ENCODE measurements at places on chromosomes 7 and 10.

- no peak for DNase-seq
Observed at GRCh38 chr7:7793249-7793648, 74.8 kb upstream of the RPA3 start.

DNA sequence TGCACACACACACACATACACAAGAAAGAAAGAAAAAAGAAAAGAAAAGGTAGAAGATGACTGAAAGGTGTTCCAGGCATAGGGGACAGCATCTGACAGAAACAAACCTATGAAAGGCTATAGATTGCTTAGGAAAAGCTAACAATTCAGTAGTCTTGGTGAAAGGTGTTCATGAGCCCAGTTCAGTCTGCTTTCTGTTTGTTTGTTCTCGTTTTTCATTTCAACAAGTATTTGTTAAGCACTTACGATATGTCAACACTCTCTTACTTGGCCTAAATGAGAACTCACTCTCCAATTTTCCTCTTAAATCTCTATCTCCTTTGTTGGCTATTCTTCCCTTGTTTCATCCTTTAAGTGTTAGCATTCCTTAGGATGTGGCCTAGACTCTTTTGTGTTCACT lies 133.2 kb downstream of the GRM8 start:
- DNase-seq, result no peak

DNA sequence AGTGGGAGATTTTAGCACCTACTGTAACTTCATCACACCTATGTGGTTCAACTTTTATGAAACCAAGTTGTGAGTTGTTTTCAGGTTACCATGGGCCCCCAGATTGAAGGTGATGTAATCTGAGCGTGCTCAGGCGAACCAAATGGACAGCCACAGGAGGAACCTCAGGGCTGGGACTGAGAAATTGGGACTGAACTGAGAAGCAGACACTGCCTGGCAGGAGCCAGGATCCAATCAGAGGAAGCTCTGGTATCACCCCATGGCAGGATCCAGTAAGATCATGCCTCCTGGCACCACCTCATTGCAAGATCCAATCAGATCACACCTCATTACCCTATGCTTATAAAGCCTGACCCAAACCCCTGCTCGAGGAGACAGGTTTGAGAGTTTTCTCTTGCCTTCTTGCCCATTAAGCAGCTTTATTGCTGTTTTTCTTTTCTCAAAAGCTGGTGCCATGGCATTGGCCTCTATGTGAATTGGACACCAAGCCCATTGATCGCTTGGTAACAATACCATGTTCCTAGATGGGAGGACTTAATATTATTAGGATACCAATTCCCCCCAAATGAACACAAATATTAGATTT lies 43.2 kb upstream of the GDF10 start:
- DNase-seq, result no peak

DNA sequence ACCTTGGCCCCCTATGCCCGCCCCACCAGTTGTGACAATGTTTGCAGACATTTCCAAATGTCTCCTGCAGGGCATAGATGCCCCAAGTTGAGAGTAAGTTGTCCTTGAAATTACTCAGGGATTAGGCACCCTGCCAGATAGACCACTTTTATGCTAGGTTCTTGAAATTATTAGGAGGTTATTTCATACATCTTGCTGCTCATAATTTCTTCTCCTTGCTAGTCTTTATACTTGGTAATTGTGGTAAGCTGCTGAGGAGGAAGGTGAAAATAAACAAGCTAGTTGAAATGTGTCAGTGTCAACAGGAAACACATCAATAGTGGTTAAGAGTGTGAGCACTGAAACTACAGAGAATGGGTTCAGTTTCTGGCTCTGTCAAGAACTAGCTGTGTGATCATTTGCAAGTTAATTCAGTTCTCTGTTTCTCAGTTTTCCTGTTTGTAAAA lies 63.7 kb upstream of the AOAH start:
- no peak for DNase-seq

DNA sequence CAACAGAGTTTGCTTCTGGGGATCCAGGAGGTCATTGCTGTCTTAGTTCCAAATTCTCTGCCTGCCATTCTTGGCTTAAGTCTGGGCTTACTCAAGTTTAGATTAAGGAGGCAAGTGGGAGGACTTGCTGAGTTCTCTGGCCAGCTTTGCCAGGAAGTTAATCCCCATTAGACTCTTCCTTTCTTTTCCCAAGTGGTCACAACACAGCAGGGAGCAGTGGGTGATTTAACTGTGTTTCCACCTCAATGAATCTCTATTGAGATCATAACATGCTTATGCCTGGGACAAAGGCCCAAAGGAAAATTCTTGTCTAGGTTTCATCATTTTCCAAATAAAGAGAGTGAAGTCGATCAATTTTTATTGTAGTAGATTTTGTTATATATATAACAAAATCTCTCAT lies 1159.6 kb downstream of the SORCS3 start:
- DNase-seq, result no peak

DNA sequence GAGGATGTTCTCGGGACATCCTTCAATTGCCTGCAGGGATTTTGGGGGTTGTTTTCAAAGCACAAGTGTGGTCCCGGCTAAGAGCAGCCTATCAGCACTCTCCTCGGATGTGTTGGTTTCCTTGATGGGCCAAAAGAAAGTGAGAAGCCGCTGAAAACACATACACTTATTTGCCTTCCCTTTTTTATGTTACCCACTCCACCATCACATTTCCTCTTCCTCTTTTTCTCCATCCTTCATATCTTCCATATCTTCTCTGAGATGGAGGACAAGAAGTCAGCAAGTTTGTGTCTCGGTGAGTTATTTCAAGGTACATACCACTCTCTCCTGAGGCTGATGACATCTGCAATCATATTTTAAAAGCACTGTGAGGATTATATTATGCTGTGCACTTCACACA lies 64.0 kb downstream of the ZNF33B start:
- DNase-seq, result no peak

DNA sequence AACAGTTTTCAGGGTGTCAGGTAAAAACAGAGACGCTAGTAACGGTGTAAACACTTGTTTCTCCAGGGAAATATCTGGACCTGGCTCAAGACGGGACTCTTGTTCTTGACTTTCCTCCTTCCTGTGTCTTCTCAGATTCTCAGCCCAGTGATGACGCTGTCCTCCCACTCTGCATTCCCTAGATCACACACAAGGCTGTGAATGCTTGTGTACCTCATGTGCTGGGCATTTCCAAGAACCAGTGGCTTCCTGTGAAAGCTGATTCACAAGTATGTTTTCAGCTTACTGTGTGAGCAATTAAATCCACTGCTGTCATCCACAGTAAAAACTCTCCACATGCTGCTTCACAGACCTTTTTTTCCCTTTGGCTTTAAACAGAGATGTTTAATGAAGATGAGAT lies 193.8 kb upstream of the DPP6 start:
- DNase-seq, result no peak

DNA sequence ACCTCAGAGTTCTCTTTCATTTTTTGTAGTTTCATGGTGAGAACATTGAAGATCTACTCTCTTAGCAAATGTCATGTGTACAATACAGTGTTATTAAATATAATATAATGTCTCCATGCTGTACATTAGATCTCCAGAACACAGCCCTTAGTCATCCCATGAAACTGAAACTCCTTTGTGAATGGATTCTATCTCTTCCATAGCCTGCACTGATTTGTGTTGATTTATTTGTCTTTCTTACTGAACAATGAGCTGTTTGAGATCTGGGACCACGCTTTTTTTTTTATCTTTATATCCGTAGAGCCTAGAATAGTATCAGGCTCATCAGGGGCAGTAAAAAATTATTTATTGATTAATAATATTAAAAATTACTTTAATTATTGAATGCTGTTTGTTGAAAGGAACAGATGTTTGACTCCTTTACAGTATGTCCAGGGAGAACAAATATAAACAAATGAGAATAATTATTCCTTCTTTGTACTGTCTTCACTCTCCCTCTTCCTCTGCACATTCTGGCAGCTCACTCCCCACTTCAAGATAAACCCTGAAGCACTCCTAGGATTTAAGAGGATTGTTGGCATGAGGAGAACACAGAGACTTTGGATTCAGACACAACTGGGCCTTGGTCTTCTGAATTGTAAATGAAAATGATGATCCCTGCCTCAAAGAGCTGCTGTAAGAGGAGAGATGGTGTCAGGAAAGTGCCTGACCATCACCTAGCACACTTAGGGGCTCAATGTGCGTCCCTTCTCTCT lies 81.6 kb upstream of the MSRB2 start:
- no peak for DNase-seq

DNA sequence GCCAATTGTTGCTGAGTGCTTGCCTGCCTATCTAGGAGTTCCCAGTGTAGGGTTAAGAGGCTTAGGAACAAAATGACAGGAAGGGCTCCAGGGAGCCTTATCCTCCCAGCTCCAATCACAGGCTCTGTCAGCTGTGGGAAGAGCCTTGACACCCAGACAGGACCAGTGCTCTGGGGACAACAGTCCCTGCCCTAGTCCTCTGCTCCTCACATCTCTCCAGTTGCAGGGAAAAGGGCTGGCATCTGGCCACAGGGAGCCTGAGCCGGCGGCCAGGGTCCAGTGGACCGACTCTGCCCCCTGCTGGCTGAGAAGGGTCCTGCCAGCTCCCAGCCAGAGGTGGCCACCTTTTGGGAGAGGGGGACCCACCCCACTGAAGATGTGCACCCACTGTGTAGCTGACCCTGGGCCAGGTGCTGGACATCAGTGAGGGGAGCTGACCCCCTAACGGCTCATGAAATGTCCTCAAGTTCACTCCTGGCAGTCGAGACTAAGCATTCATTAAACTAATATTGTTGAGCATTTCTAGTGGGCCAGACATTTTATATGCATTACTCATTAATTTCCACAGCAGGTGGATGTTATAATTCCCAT lies 17.6 kb downstream of the DNAJB12 start:
- DNase-seq, result no peak

DNA sequence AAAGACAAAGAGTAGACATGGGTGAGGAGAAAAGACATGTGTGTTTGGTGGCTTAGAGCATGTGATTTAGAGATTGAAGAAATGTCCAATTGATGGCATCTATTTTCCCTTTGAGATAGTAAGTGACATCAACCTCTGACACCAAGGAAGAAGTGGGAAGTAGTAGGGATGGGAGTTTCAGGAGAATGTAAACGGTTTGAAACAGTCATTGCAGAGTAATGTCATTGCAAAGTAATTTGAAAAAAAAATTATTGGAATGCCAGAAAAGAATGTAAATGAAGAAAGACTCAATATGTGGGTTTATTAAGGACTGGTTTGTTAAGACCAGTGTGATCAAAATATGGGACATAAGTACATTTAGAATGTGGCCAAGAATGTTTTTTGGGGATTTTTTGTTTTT lies 26.6 kb downstream of the GNG11 start:
- DNase-seq, result no peak

DNA sequence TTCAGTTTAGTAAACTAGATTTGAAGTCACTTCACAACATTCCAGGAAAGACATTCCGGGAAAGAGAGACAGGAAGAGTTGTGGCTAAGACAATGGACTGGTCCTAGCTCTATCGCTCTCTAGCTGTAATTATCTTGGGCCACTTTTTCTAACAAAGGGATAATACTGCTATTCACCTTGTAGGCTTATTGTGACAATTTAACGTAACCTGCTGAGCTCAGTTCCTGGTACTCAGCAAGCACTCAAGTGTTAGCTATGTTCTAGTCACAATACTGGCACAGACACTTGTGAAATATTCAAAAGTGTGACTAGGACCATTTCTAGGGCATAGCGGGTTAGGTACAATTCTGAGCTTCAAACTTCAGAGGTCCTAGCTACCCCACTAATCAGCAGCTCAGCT lies 12.0 kb upstream of the NRCAM start:
- no peak for DNase-seq

GRCh38 chr7:74494076-74494548 lies 40.4 kb downstream of the GTF2IRD1 start:
- no peak for DNase-seq

- DNase-seq, result no peak
Observed at GRCh38 chr7:77783545-77783944, 14.7 kb downstream of the TMEM60 start.

GRCh38 chr7:22447762-22448161 lies 52.2 kb downstream of the STEAP1B start:
- DNase-seq, result no peak

DNA sequence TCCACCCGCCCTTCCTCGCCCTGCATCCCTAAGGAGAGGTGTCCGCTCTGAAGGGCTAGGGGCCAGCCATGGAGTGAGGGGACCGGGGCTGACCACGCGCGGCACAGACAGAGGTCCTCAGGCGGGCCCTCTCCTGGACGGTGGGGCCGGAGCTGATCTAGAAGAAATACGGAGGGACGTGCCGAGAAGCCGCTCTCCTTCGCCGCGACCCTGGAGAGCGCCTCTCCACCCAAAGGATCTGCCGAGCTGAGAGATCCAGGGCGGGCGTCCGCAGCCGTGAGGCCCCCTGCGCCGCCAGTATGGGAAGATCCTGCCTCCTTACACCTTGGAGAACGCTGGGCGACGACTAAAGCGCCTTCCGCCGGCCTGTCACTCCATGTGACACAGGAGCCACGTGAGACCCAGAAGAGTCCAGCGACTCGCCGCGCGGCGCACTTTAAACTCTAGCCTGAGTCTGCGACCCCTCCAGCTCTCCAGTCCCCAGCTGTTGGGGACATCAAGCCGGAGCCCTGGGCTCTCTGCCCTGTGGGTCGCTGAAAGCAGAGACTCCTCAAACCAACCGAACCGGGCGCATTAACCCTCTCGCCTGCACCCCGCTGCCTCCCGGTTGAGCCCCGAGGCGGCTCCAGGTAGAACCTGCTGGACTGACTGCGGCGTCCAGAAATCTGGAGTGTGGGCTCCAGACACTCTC lies 1.5 kb upstream of the SFMBT2 start:
- no peak for DNase-seq

DNA sequence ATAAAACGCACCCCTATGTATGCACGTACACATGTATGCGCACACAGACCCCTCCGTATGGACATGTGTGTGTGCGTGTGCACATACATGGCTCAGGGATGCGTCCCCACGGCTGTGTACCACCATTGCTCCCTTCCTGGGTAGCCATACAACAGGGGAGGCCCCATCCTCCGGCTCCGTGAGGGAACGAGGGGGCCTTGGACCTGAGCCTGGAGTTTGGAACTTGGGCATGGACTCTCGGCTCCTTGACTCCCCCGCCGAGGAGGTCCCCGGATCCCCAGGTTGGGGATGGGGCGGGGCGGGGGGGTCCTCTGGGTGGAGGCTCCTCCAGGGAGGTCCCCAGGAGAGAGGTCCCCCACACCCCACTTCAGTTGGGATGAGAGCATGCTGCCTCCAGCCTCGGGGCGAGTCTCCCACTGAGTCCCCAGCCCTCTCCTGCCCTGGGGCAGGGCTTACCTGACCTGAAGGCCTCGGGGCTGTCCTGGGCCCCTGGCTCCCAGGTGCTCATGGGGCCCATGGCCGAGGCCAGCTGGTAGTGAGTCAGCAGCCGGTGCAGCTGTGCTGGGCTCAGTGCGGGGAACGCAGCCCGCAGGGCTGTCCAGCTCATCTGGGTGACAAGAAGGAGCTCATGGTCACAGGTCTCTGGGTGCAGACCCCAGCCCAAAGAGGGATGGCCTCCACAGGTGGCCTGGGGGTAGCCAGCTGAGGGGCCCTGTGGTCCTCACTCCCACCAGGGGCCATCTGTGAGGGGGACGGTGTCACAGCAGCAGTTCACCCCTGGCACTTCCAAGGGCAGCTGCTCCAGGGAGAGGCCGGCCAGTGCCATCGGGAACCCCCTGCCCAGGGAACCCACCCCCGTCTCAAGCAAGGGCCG lies 29.9 kb downstream of the AP5Z1 start:
- no peak for DNase-seq

All from amniotic stem cell (primary cell).